Effector memory CD8-positive, alpha-beta T cell (primary cell): ENCODE measurements at places on chromosomes 2 and 18.

GRCh38 chr2:84297155-84297554 is 161.9 kb downstream of the SUCLG1 start:
- no peak overlapping the region for H3K4me3 ChIP-seq
- no peaks in the 10 kb centered on the region for H3K36me3 ChIP-seq
- no peaks in the 10 kb centered on the region for H3K4me1 ChIP-seq
- no peak overlapping the region for H3K27ac ChIP-seq
- H3K27me3 ChIP-seq, result peaks cover 39% of the 10 kb centered on the region

DNA sequence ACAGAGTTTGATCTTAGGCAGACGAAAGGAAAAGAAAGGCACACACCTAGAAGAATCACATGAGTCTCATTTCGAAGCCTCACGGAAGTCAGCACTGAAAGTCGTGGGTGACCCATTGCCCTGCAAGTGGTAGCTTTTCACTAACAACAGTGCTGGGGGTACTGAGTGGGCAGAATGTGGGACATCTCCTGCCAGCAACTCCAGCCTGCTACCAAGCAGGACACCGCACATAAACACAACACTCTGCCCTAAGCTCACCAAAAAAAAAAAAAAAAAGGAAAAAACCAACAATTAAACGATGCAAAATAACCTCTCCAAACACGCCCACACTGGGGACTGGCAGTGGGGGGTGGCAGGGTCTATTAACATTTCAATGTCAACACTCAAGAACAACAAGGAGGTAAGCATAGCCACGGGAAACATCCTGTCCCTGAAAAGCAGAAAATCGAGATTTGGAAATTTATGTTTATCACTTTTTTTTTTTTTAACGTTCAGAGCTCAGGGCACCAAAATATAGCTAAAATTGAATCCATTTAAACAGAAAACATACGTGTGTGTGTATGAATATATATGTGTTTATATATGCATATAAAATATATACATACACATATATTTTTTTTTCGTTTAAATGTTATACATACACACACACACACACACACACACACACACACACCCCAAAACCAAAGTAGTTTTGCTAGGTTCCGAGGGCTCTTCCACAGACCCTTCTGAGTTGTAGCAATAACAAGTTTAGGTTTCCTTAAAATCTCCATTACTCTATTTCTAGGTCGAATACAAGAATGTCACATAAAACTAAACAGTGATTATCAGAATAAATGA is 2.2 kb downstream of the INO80D start:
- H3K27ac ChIP-seq, result peak overlapping the region; percentile 100
- peaks cover 34% of the 10 kb centered on the region for H3K4me1 ChIP-seq
- H3K36me3 ChIP-seq, result peaks cover 28% of the 10 kb centered on the region
- H3K4me3 ChIP-seq, result peak overlapping the region; percentile 98

- no peak for DNase-seq
- peaks cover 3% of the 10 kb centered on the region for H3K36me3 ChIP-seq
- H3K27me3 ChIP-seq, result peaks cover 38% of the 10 kb centered on the region
- H3K4me3 ChIP-seq, result no peak overlapping the region
- H3K27ac ChIP-seq, result no peak overlapping the region
These were observed 42.4 kb downstream of the TNS1 start for GRCh38 chr2:217960351-217960750.

GRCh38 chr18:7786569-7786968 is 219.5 kb downstream of the PTPRM start:
- no peak overlapping the region for H3K4me3 ChIP-seq
- no peaks in the 10 kb centered on the region for H3K36me3 ChIP-seq
- H3K27me3 ChIP-seq, result no peaks in the 10 kb centered on the region
- no peak for DNase-seq

GRCh38 chr2:135043345-135043744 is 3.9 kb downstream of the MAP3K19 start:
- no peak overlapping the region for H3K27ac ChIP-seq
- H3K4me1 ChIP-seq, result no peaks in the 10 kb centered on the region
- peaks cover 18% of the 10 kb centered on the region for H3K27me3 ChIP-seq
- H3K36me3 ChIP-seq, result no peaks in the 10 kb centered on the region
- DNase-seq, result peak; percentile 5
- H3K4me3 ChIP-seq, result no peak overlapping the region
